ENCODE measurements at places on chromosomes 3 and 15. TPM values are rescaled to one million over a fixed set of nuclear protein-coding genes. Genes with fewer than 3 reads are reported as not detected.

Gene GMNC
- 0.62 TPM for total RNA-seq

Gene GOLGA8N
- 1.4 TPM for total RNA-seq

Gene SLC28A2
- total RNA-seq, result not detected

Gene CCK
- 14.7 TPM for total RNA-seq

Gene ACTL6A
- 25.0 TPM for total RNA-seq

Gene LSMEM2
- total RNA-seq, result 0.47 TPM

Gene ATP8B4
- total RNA-seq, result 6.6 TPM

- no peak for DNase-seq
Observed at GRCh38 chr3:152127058-152127457, 141.7 kb upstream of the MBNL1 start.

- DNase-seq, result no peak
Observed at GRCh38 chr3:102233881-102234280, 200.9 kb upstream of the ZPLD1 start.

DNA sequence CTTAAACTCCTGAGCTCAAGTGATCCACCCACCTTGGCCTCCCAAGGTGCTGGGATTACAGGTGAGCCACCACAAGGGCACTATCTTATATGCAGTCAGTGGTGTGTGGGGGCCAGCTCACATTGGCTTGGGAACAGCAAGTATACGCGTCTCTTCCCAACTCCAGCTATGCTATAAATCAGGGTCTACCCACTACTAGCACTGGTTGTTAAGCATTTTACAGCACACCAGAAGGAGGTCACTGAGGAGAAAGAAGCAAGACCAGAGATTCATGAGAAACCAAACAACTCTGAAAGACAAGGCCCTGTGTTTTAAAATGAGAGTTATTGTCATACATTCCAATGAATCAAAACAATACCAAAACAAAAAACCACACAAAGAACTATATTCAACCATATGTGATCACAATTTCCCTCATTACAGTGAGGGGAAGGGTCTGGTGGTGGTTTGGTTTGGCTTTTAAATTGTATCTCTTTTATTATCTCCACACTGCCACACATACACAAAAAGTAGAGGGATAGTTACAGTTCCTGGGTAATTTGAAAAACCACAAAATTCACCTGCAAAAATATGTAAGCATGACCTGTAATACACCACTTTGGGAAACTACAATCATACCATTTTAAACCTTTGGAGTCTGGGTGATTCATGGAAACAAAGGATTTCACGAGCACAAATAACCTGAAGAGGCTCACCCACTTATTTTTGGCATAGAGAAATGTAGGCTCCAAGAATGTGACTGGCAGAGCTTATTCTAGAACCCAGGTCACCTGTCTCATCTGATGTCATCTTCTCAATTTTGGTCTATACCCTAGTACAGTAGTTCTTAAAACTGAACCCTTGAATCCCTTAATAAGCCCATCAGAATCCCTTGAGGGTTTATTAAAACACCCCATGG is 5.2 kb downstream of the MAGI1 start:
- DNase-seq, result no peak

- peak; percentile 40 for DNase-seq
Observed at GRCh38 chr15:57306161-57306943, 70.0 kb upstream of the CGNL1 start.

GRCh38 chr3:156649681-156650080 is 24.7 kb upstream of the TIPARP start:
- DNase-seq, result no peak

DNA sequence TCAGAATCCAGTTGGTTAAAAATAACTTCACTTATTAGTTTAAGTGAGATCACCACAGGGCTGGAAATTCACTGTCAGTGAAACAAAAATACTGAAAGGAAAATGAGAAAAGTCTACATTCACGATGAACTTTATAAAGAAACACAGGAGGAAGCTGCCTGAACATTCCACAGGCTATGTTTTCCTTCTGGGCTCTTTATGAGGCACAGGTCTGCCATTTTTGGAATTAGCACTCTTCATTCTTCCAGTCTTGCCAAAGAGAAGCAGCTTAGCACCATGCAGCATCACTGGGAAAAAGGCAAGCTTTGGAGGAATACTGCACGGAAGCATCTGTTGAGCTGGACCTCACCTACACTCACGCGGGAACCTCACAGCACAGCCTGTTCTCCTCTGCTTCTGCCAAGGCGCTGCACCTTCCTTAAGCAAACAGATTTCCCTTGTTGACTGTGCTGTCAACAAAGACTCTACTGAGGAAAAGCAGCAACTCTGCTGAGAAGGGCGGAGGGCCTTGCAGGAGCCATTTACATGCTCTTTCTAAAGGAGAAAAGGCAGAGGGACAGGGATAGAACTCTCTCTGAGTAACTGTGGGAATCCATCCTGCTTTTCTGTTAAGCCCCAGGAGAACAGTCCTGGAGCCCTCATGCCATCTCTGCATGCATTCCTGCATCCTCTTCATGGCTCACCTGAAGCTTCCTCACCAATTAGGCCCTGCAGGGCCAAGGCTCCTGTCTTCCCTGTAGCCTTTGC is 15.7 kb downstream of the SUSD5 start:
- DNase-seq, result peak; percentile 23

GRCh38 chr15:74430510-74430951 is 3.2 kb downstream of the SEMA7A start:
- no peak for DNase-seq

- DNase-seq, result no peak
Observed at GRCh38 chr3:185402561-185402960, 39.6 kb downstream of the MAP3K13 start.

- no peak for DNase-seq
Observed at GRCh38 chr3:36774052-36774451, 9.7 kb upstream of the DCLK3 start.

DNA sequence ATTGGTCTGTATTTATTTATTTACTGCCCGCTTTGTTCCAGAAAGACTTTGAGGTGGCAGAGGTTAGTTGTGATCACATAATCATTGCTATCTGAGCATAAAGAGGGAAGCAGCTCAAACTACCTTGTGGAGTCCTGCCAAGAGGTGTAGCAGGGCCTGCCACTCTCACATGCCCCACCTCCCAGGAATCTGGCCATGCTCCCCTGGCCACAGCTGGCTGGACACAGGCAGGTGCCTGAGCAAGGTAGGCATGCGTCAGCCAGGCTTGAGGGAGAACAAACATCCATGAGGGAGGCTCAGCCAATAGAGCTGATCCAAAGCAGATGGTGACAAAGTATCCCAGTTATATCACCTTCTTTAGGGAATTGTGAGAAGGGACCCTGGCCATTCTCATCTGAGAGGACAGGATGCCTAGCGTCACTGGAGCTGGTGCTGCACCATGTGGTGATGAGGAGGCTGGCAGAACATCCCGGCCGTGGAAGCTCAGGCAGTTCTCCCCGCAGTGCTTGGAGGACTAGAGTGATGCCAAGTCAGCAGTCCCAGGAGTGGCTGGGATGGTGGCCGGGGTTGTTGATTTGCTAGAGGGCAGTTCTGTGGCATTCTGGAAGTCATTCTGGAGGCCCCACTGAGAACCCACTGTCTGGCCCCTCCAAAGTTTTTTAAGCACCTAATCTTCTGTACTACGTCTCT is 6.8 kb upstream of the POLG start:
- no peak for DNase-seq

GRCh38 chr3:154275965-154276364 is 48.3 kb downstream of the DHX36 start:
- no peak for DNase-seq

- no peak for DNase-seq
Observed at GRCh38 chr15:99117111-99117510, 12.2 kb downstream of the SYNM start.

- DNase-seq, result no peak
Observed at GRCh38 chr3:123258811-123259420, 57.2 kb downstream of the SEC22A start.
